ENCODE measurements at places on chromosomes 4 and X.
A peak's percentile ranks its signal among the peaks of the same experiment; 100 is the strongest.

- peak; percentile 85 for DNase-seq
Measured at GRCh38 chrX:72121383-72121782, 10.3 kb downstream of the RTL5 start.

DNA sequence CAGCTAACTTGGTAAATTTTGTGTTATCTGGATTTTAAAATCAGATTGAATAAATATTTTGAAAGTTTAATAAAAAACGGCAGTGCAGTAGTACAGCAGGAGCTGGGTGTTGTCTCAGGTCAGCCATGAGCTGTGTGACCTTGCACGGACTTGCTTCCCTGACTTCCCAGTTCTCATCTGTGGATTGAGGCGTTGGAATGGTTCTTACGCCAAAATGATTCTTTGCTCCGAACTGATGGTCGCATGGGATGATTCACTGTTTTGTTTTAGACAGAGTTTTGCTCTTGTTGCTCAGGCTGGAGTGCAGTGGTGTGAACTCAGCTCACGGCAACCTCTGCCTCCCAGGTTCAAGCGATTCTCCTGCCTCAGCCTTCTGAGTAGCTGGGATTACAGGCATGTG, 45.0 kb downstream of the RGS12 start:
- DNase-seq = no peak

GRCh38 chr4:122218762-122219161, 66.6 kb downstream of the BLTP1 start:
- DNase-seq = peak; percentile 9

DNA sequence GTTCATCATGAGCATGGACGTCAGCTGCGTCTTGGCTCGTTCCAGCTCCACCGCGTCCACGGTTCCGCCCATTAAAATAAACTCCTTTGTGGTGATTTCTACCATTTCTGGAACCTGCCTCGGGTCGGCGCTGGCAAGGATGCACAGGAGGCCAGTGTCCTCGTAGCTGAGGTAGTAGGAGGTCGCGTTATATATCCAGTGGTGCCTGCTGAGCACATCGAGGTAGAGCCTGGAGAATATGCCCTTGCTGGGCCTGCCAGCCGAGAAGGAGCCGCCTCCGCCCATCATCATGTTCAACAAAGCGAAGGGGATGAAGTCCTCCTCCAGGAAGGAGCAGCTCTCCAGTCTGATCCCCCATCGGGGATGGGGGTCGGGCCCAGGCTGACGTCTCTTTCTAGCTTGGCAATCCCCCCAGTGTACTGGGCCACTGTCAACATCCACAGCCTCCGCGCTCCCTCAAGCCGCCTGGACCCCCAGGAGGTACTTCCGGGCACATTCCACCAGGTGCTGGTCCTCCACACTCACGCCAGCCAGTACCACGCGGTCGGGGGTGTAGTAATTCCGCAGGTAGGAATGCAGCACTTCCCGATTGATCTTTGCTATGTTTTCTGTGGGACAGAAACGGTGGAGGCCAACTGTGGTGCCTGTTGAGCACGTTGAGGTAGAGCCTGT, 120.9 kb upstream of the GRID2 start:
- no peak for DNase-seq

- DNase-seq = no peak
Measured at GRCh38 chr4:145427221-145427620, 54.4 kb upstream of the SMAD1 start.

- DNase-seq = no peak
Measured at GRCh38 chrX:8730812-8731558, 952 bp downstream of the ANOS1 start.
